Femur (tissue), 1 donor: ENCODE measurements at places on chromosomes 11 and 22.

DNA sequence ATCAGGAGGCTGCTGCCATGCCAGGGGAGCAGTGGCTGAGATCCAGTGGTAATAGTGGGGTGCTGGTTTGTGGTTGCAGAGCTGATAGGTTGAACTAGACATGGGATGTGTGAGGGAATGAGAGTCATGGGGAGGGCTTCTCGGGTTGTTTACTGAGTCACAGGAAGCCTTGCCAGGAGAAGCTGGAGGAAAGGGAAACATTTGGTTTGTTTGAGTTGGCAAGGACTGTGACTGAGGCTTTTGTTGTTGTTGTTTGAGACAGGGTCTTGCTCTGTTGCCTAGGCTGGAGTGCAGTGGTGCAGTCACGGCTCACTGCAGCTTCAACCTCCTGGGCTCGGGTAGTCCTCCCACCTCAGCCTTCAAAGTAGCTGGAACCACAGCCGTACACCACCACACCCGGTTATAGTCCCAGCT lies 49.3 kb downstream of the CABIN1 start:
- DNase-seq = no peak

DNA sequence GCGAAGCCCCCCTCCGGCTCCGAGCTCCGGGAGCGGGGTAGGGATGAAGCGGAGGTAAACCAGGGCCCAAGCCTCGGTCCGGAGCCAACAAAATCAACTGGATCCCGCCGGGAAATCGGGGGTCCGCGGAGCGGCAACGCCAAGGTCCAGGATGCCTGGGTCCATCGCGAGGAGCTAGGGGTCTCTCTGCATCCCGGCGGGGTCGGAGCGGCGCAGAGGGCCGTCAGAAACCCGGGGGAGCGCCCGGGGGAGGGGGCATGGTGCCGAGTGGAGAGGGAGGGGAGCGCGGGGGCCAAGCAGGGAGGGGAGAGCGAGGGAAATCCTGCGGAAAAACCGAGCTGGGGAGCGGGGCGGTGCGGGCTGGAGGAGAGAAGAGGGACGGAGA lies 51.8 kb downstream of the SLC22A12 start:
- no peak for DNase-seq

DNA sequence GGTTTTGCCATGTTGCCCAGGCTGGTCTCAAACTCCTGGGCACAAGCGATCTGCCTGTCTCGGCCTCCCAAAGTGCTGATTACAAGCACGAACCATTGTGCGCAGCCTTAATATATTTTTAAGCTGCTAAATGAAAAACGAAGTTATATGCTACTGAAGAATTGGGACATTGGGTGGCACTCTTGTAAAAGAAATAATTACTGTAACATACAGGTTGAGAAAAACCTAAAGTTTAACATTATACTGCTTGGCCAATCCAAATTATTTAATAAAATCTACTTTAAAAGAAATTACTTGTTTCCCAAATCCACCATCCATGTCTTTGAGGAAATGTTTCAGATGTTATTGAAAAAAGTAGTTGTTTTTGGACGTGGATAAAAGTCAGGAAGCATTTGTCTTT lies 37.9 kb upstream of the ARHGAP32 start:
- DNase-seq = no peak

GRCh38 chr11:86938900-86939880 lies 16.0 kb downstream of the FZD4 start:
- DNase-seq = no peak

DNA sequence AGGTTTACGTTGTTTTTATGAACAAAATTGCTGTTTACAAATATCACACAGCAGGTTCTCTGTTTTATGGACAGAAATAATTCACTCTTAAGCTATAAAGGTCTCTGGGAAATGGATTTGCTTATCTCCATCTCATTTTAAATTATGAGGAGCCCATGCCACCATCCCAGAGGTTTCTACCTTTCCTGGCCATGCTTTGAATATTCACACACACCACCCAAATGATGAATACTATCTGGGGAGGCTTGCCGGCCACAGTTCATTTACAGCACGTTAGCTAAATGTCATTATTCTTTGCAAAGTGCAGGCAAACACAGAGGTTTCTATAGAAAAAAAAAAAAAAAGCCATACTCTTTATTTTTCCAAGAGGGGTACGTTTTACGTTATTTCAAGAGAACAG lies 1446.7 kb downstream of the FAM181B start:
- no peak for DNase-seq

GRCh38 chr22:25696763-25697162 lies 45.2 kb upstream of the MYO18B start:
- DNase-seq = no peak
